ENCODE measurements at places on chromosomes 16 and 17.

DNA sequence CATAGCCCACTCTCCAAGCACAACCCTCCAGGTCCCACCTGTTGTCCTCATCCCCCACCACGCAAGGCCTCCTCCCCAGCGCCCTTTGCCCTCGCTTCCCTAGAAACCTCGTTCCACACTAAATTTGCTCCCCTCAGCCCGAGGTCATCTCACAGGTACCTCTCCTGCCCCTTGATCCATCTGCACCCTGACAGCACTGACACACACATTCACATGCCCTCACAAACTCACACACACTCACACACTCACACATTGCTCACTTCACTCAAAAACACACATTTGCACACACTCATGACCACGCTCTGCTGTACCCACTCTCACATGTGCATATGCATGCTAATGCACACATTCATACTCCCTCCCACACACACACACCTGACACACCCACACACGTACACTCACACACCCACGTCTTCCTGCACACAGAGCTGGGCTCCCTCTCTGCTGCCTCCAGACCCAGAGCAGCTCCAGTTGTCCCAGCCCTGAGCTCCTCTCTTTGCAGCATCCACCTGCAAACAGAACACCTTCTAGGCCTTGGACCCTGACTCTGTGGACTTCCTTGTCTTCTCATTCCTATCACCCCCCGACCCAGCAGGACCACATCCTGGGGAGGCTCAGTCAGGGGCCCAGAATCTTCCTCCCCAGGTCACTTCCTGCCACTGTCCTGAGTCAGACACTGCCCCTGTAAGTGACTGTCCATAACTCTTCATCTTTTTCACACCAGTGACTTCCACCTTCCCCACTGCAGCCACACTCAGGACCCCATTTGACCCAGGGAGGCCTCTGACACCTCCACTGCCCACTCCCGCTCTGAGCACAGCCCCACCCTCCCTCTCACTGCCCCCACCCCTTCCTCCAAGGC is 4.9 kb downstream of the ASGR2 start:
- no peak for DNase-seq

GRCh38 chr17:64466019-64466735 is 17.3 kb downstream of the MILR1 start:
- DNase-seq, result no peak

DNA sequence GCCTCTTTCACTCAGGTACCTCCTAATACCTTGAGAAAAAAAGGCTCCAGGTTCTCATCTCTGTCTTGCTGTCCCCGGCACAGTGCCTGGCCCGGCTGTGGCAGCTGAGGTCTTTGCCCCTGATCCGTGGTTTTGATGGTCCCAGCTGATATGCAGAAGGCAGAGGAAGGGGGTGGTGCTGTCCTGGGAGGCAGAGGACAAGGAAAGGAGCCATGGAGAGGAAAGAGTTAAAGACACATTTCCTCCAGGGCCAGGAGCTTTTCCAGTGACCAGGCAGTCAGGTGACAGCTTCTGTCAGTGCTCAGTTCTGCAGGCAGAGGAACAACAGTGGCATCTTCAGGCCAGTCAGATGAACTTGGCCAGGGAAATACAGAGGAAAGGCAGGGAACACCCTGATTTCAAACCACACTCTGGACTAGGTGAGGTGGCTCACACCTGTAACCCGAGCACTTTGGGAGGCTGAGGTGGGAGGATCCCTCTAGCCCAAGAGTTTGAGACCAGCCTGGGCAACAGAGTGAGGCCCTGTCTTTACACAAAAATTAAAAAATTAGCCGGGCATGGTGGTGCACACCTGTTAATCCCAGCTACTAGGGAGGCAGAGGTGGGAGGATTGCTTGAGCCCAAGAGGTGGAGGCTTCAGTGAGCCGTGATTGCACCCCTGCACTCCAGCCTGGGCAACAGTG is 3.3 kb upstream of the COG1 start:
- DNase-seq, result no peak

GRCh38 chr17:17877529-17878358 is 41.0 kb upstream of the SREBF1 start:
- DNase-seq, result no peak

GRCh38 chr17:70767102-70767701 is 597.9 kb downstream of the KCNJ2 start:
- no peak for DNase-seq

DNA sequence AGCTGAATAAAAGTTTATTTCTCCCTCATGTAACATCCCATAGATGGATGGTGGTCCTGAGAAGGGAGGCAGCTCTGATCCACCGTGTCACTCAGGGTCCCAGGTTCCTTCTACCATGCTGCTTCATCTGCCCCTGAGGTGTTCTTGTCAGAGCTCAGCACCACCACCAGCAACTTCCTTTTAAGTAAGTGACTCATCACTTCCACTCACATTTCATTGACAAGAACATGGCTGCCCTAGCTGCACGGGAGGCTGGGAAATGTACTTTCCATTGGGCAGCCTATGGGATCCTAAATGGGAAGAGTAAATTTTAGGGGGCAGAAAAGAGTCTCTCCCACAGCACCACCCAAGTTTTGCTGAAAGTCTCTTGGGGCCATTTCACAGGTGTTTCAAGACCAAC is 134.7 kb downstream of the USP31 start:
- DNase-seq, result no peak

Data from stimulated activated CD4-positive, alpha-beta T cell treated with anti-CD3 and anti-CD28 coated beads, Interleukin-4, amount 100 ng/mL, for 4 hours (primary cell).